Activated naive CD4-positive, alpha-beta T cell (primary cell): ENCODE measurements at places on chromosomes 3 and 15.

DNA sequence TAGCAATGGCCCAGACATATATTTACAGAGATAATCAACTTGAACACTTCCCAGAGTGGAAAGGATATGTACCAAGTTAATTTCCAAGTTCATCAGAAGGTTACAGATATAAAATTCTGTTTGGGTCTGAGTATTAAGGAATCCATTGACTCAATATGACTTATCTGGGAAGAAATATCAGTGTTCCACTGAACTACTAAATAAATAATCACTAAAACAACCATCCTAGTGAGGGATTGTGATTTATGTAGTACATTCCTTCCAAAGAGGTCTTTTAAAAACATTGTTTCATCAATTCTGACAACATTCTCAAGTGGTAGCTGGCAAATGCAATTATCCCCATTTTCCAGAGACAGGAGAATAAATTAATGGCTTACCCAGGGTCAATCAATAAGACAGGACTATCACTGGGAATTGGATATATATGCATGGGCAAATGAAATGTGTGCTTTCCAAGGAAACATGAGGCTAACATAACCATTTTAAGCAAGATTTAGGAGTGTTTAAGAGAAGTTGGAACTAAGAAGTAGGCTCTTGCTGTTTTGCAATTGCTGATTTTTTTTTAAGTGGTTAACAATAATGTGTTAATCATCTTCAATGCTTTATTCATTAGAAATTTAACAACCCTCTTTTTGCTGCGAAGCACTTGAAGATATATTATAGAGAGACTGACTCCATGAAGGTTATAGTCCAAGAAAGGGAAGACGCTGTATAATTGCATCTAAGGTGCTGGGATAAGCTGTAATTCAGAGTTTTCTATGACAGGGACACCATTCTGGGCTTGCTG lies 37.9 kb downstream of the SLC9A9 start:
- no peak for DNase-seq

DNA sequence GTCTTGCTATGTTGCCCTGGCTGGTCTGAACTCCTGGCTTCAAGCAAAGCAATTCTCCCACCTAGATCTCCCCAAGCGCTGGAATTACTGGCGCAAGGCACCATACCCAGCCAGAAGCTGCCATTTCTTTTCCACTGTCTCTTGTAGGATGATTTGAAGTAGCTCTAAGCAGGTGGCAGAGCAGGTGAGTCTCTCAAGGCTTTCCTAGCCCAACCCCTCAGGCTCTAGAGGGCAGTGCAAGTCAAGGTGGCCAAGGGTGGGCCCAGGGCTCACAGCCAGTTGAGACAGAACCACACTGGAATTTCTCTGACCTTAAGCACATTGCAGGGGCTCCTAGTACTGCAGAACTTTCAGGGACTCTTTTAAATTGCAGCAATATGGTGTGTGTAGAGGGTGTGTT lies 15.6 kb upstream of the DAG1 start:
- DNase-seq, result no peak

DNA sequence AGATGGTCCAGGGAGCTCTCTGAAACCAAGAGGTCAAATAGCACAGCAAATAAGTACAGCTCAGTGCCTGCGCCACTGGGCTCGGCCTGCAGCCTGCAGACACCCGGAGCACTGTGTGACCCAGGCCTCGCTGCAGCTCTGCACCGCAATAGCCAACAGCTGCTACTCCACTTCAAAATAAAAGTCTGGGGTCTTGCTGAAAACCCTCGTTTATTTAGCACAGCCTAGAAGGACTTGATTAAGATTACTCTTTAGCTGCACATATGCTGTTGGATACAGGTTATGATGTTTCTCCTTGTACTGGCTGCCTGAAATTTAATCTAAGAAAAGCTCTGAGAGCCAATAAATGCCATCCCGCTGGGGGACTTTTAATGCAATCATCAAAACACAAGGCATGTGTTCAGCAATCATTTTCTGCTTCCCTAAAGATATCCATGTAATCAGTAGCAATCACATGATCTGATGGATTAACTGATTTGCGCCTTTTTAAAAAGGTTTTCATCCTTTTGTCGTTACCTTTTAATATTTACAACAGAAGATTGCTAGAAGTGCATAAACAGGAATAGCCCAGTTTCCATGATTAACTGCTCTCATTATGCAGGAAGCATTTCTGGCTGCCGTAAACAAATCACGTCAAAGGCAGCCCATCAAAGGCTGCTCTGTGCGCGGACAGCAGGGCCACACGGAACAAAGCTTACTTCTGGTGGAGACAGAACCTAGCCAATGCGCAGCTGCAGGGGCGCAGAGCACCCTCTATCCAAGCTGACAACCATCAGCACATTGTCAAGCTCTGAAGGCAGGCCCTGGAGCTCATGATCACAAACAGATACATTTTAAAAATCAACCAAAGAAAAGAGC lies 58.8 kb downstream of the CLASP2 start:
- no peak for DNase-seq

DNA sequence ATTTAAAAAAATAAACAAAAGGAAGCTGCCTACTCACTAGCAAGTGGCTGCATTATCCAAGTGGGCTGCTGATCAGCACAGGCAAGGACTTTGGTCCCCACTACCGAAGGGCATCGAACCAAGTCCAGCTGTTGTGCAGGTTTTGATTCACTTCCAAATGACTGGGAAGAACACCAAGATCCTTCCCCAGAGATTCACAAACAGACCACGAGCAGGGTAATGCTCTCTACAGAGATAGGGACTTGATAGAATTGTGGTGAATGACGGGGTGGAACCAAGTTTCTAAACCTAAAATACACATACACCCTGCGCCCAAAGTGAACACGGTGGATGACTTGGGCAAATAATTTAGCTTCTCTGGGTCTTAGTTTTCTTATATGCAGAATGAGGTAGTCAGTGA lies 203.7 kb upstream of the ICE2 start:
- no peak for DNase-seq

- no peak for DNase-seq
These were observed 38.8 kb upstream of the MLF1 start for GRCh38 chr3:158532099-158532734.

DNA sequence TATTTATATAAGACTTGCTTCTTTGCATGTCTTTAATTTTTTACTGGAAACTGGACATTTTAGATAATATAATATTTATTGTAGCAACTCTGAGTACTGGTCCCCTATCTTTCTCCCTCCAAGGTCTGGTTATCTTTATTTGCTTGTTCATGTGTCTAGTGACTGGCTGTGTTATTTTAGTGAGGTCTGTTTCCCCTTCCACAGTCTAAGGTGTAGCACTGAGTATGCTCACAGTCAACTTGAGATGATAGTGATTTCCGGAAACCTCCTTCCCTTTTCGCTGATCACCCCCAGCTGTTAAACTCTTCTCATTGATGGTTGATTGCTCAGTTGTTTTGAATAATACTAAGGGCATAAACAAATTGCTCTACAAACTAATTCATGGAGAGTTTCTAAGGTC lies 37.0 kb downstream of the PCNP start:
- no peak for DNase-seq

DNA sequence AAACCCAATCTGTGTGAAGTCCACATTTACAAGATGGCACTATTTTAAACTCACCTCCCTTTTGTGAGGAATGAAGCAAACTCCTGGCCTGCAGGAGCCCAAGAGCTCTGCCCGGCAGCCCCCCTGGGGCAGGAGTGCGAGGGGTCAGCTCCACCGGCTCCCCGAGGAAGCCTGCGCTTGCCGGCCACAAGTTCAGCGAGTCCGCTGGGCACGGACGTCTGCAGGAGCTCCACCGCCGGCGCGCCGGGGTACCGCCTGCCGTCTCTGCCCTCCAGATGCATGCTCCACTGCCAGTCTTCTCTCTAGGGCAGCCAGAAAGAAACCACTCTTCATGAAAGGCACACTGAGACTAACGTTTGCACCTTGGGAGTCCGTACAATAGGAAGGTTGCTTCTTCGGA lies 17.5 kb downstream of the OCA2 start:
- no peak for DNase-seq

DNA sequence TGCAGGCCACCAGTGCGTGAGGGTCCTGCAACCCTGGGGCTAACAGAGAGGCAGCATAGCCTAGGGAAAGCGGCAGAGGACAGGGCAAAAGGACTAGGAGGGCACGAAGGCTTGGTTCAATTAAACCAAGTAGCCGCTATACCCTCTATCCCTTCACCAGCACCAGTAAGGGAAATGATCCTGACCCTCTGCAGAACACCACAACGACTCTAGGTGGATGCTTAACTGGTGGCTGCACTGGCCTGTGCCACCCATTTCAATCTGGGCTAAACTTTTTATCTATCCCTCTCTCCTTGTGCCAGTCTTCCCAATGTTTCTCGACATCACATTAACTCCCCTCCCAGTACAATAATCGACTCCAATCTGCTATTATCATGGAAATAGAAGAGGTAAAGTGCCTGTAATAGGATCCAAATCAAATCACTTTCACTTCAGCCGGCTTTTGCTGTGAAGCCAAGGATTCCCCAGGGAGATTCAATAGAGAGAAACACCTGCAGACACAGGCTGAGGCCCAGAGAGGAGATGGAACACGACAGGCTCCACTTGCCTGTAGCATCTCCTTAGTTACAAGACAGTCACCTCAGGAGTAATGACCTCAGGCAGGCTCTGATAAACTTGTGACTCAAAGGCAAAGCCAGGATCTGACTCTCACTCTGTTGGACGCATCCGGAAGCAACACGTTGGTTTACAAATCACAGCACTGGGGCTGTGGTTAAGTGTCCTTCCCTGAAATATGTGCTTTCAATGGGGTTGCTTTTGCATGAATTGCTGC lies 791.6 kb upstream of the ARRDC4 start:
- no peak for DNase-seq

DNA sequence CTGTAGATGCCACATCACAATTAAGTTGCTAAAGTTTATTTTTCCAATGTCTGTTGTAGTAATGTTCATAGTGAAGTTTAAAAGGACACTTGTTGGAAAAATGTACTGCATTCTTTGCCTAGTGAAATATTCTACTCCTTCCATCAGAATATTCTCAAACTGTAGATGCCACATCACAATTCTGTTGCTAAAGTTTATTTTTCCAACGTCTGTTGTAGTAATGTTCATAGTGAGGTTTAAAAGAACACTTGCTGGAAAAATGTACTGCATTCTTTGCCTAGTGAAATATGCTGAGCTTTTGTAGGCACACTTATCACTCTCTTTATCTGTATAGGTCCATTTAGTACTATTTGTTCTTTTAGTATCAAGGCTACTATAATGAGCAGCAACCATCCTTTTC lies 836.1 kb downstream of the NAALADL2 start:
- DNase-seq, result no peak

- DNase-seq, result no peak
These were observed 272.7 kb downstream of the MECOM start for GRCh38 chr3:169390741-169391305.

DNA sequence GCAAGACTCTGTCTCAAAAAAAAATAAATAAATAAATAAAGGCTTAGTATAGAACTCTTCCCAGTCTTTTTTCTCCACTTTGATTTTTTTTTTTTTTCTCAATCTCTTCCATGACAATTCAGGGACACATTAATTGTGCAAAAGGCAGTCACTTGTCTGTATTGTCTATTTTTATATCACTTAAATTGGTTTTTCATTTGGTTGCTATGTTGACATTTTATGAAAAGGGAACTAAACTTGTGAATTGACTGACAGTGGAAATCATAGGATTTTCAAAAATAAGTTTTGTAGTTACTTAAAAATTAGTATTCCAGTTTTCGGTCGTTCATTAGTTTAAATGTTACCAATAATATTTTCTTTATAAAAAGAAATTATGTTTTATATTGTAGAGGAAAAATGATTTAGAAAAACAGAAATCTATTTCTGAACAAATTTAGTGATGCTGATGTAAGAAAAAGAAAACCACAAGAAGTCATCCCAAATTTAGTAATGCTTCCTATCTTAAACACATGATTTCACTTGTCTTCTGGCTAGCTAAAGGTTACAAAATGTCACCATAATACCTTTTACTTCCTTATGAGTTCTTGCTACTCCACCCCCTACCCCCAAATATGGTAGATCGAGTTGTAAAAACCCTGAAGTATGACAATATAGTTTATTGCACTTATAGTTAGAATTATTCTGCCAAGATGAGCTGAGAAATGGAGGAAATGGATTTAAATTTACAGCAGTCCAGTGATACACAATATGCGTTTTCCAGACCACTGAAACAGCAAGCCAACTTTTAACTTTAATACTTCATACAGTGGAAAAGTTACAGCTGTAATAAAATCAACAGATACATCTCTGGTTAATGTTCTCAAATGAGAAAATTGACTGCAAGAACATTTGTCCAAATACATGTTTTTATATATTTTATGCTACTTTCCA lies 37.0 kb downstream of the PPARG start:
- DNase-seq, result no peak

- DNase-seq, result no peak
These were observed 270.3 kb upstream of the CFAP20DC start for GRCh38 chr3:59320080-59320479.

DNA sequence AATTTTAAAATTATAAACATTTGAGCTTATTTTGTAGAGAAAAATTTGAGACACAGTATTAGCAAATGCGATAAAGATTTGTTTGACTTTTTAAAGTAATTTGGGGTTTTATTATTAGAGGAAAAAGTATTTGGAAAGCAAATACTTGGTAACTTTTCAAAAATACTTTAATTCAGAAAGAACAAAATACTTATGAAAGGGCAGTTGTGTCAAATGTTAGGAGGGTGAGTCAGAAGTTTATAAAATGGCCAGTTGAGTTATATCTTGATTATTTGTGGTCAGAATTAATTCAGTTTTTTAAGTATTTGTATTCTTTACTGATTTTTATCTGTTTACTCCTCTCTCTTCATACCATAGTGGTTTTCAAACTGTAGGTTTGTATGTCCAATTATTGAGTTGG lies 12.1 kb downstream of the LACTB start:
- DNase-seq, result no peak
